Activated naive CD4-positive, alpha-beta T cell treated with anti-CD3 and anti-CD28 coated beads, Interleukin-2, amount 50 U/mL, for 72 hours (primary cell): ENCODE measurements at places on chromosomes 7 and 10. TPM values are rescaled to one million over a fixed set of nuclear protein-coding genes. Genes with fewer than 3 reads are reported as not detected.

Gene SLC29A4
- not detected for total RNA-seq

Gene CELF2
- total RNA-seq = 95.0 TPM

Gene IL2RA
- 531 TPM for total RNA-seq

Gene CCDC172
- total RNA-seq = not detected

Gene TYW1B
- total RNA-seq = 2.1 TPM

Gene BHLHA15
- not detected for total RNA-seq

Gene RBM20
- total RNA-seq = 0.20 TPM

Gene TEX47
- not detected for total RNA-seq

Gene TMEM196
- total RNA-seq = not detected

Gene EPHA1
- 2.4 TPM for total RNA-seq

Gene DNAH11
- 9.9 TPM for total RNA-seq

Gene SFXN4
- 40.2 TPM for total RNA-seq

Gene CRTAC1
- not detected for total RNA-seq

Gene MKI67
- total RNA-seq = 367 TPM

Gene AKR1C1
- total RNA-seq = 2.0 TPM
